ENCODE measurements at places on chromosomes 7 and 10. TPM values are rescaled to one million over a fixed set of nuclear protein-coding genes. Genes with fewer than 3 reads are reported as not detected.

DNA sequence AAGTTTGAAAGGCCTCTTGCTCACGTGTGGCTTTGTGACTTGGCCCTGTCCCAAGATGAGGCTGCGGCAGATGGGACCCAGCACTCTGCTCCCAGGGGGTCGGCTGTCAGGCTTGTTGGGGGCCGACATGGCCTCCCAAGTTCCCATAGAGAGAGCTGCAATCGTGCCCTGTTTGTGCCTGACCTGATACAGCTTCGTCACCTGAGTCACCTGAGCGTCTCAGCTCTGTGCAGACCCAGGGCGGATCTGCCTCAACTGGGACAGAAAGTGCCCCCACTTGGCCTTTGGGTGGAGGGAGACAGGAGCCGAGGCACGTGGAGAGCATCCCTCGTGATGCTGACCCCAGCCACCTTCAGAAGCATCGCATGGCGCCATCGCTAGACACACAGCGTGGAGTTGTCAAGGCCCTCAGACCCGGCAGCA, 21.7 kb downstream of the PAPOLB start:
- peaks cover 1% of the 10 kb centered on the region for H3K27me3 ChIP-seq
- no peak overlapping the region for H3K27ac ChIP-seq
- no peaks in the 10 kb centered on the region for H3K36me3 ChIP-seq

- peaks cover 24% of the 10 kb centered on the region for H3K36me3 ChIP-seq
- DNase-seq = no peak
- peak overlapping the region; percentile 58 for H3K27ac ChIP-seq
- no peaks in the 10 kb centered on the region for H3K27me3 ChIP-seq
- no peak overlapping the region for H3K4me3 ChIP-seq
Observed at GRCh38 chr7:100865938-100866728, 1.1 kb upstream of the TRIP6 start.

Gene ITGA8
- 0.01 TPM for polyA plus RNA-seq

- no peaks in the 10 kb centered on the region for H3K4me1 ChIP-seq
- H3K4me3 ChIP-seq = no peak overlapping the region
- H3K27ac ChIP-seq = no peak overlapping the region
- H3K36me3 ChIP-seq = no peaks in the 10 kb centered on the region
Observed at GRCh38 chr7:52539414-52539813, 496.0 kb upstream of the POM121L12 start.

Gene FKBP9
- polyA plus RNA-seq = 126 TPM
